CD4-positive, alpha-beta T cell treated with Interleukin-17A for 4 hours (primary cell): ENCODE measurements at places on chromosomes 7 and 10.

- DNase-seq, result no peak
These were observed 85.3 kb downstream of the PIP4K2A start for GRCh38 chr10:22629126-22629525.

DNA sequence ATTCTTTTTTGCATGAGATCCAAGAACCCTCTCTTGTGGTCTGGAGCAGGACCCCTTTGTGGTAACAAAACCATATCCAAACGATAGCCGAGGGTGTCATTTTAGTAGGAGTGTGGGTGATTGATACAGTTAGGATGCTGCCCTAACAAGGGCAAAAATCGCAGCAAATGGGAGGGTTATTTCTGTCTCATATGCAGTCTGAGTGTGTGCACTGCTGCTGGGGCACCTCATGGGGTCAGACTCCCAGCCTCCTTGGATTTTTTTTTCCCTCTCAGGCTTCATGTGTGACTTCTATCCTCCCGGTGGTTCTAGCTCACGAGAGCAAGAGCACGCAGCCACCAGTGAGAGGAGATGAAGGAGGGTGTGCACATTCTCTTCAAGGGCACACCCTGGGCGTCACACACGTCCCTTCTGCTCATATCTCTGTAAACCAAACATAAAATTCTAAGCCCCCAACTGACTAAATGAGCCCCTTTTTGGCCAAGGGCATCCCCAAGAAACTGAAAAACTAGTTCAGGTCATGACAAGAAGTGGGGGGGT lies 28.6 kb upstream of the IL15RA start:
- no peak for DNase-seq

GRCh38 chr10:58743466-58744115 lies 230.9 kb downstream of the BICC1 start:
- DNase-seq, result no peak

GRCh38 chr10:122190176-122190943 lies 80.7 kb upstream of the BTBD16 start:
- no peak for DNase-seq

GRCh38 chr7:36303202-36304098 lies 86.2 kb upstream of the ANLN start:
- no peak for DNase-seq

DNA sequence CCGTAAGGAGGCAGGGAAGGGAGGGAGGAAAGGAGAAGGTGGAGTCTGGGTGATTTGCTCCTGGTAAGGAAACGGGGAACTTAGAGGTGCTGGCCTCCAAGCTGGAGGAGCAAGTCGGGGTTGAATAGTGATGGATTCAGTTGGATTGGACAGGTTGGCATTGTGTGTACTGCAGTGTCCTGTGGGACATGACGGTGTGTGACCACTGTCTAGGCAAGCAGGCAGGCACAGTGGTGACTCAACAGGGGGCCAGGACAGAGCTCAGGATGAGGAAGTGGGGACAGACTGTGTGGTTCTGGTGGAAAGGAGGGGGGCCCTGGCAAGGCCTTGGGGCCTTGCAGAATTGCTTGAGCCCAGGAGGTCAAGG lies 48.8 kb downstream of the COL26A1 start:
- DNase-seq, result no peak

- DNase-seq, result no peak
These were observed 31.5 kb downstream of the ACTA2 start for GRCh38 chr10:88920986-88921593.

- DNase-seq, result no peak
These were observed 168.8 kb upstream of the MKI67 start for GRCh38 chr10:128295003-128295402.

- DNase-seq, result no peak
These were observed 1.9 kb upstream of the HSPA12A start for GRCh38 chr10:116744163-116744753.

GRCh38 chr10:69810675-69811397 lies 9.1 kb downstream of the COL13A1 start:
- no peak for DNase-seq

DNA sequence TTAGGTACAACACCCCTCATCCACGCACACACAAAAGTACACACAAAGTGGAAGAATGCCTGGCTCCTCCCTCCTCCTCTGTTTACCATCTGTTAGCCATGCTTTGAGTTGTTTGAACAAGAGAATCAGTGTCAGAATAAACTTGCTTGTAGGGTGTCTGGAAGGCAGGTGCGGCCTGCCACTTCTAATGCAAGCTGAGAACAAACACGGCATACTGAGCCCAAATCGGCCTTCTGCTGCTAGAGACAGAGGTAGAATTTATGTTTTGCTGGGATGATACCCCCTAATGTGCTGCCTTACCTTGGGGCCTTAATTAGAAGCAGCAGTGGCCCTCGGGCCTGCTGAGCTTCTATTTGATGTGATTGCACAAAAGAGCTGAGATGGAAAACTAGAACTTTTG lies 24.9 kb upstream of the FAM180A start:
- no peak for DNase-seq

GRCh38 chr7:41029072-41029499 lies 673.8 kb downstream of the INHBA start:
- no peak for DNase-seq

- no peak for DNase-seq
These were observed 295.2 kb downstream of the CAMK1D start for GRCh38 chr10:12644380-12645144.

DNA sequence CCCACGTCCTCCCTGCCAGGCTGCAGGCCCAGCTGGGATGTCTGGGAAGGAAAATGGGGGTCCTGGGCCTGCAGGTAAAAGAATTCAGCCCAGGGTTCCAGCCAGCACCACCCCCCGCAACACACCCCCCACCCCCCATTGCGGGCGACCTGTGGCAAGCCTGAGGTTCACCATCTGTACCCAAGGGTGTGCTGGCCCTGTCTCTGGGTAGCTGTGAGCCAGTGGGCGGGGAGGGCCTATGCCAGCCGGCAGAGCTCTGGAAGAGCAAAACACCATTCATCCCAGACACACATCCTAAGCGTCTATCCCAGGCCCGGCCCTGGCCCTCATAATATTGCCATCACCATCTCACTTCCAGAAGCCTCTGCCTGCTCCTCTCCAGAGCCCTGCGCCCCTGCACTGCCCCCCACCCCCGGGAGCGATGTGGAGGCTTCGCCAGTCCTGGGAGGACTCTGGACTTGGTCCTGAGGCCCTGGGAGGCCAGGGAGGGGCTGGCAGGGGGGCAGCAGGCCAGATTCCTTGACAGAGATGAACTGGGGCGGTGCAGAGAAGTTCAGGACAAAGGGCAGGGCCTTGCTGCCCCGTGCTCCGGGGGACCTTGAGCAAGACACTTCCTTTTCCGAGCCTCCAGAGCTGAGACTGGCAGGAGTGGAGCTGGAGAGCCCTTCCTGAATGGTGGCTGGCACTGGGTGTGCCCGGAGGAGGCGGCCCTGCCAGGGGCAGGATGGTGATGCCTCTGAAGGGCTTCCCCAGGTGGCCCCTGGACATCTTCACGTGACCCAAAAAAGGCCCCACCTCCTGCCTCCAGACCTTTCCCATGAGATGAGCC lies 8.7 kb upstream of the TTYH3 start:
- DNase-seq, result no peak

- DNase-seq, result no peak
These were observed 146.6 kb upstream of the FRMD4A start for GRCh38 chr10:14477408-14477710.

DNA sequence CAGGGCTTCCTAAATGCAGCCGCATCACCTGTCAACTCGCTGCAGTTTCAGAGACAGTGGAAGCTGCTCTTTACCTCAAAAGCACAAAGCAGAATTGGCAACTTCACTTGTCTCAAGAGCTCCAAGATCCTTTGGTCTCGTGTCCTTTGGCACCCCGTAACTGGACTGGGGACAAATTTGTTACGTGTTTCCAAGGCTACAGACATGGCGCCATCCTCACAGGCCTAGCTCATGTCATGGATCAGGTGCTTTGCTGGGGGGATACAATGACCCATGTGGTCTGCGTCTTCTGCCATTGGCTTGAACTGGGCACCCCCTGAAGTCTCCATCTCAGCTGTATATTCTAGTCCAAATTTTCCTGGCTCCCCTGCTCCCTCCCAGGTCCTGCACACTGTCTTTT lies 48.6 kb downstream of the CHST3 start:
- DNase-seq, result no peak

- no peak for DNase-seq
These were observed 189.5 kb downstream of the JAZF1 start for GRCh38 chr7:27991006-27991528.

- DNase-seq, result no peak
These were observed 614.9 kb upstream of the FZD8 start for GRCh38 chr10:36256948-36257356.

DNA sequence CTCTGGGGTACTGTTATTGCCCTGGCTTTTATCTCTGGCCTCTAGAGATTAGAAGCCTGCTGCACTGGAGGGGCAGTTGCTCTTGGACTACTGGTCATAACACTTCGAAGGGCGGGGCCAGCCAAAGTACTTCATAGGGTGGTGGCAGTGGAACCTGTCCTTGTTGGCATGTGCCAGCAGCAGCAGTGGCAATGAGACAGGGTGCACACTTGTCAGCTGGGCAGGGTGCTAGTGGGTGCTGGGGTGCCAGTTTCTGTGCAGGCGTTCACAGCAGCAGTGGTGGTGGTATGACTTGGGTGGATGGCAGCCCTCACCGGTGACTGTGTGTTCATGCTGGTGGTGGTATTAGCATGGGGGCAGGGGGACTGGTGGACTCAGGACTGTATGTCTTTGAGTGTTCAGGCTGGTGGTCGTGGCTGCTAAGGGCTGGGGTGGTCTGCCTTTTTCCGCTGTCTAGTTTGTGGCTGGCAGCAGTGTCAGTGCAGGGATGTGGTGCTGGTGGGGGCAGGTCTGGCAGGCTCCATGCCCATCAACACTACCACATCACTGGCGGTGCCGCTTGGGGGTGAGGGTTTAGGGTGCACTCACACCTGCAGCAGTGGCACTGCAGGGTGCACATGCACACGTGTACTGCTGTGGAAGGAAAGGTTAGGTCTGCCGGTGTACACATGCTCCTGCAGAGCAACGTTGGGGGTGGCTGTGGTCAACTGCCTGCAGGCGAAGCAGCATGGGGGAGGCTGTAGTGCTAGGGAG lies 176.1 kb upstream of the CDC14C start:
- no peak for DNase-seq

DNA sequence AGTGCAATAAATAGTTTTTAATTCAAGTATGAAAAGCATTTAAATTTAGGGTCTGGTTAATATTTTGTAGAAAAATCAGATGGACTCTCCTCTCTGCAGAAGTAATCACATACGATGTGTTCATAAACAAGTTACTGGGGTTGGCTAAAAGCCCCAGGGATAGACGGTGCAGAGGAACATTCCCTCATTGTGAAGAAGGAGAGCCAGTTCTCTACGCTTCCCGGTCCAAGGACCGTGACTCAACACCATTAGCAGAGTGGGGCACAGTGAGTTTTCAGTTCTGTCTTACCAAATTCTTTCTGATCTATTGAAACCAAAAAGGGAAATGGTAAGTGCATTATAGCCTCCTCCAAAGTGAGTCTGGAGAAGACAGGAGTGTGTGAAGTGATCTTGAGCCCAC lies 327.8 kb downstream of the WDR37 start:
- no peak for DNase-seq

DNA sequence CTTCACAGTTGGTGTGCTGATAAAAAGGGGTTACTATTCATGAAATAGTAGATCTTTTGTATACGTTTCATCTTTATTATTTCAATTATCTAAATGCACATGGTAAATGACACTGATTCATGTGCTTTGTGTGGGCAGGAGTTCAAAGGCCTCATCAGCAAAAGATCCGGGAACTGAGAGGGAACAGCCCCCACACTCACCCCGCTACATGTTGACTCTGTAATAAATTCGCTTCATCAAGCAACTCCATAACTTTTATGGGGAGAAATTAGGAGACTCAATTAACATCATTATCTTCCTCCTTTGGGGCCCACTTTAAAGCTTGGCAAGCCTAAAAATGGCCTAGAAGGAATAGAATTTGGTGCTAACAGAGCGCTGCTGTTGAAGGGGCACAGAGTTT lies 250.7 kb upstream of the BMPER start:
- no peak for DNase-seq

GRCh38 chr7:5203183-5203537 lies 13.1 kb downstream of the WIPI2 start:
- DNase-seq, result no peak

DNA sequence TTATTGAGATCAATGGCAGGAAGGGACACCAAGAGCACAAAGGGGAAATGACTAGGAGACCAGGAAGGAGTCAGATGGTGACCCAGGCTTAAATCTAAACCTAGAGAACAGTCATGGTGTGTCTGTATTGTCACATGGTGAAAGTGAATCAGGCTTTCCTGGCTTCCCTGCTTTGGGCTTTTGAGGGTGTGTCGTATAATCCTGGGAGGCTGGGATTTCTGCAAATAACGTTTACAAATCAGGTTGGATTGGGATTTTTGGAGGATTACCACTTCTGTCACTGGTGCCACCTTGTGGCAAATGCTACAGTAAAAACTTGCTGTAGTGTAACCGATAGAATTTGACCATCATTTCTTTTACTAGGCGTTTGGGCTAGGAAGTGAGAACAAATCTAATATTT lies 502.6 kb downstream of the NRG3 start:
- DNase-seq, result no peak

DNA sequence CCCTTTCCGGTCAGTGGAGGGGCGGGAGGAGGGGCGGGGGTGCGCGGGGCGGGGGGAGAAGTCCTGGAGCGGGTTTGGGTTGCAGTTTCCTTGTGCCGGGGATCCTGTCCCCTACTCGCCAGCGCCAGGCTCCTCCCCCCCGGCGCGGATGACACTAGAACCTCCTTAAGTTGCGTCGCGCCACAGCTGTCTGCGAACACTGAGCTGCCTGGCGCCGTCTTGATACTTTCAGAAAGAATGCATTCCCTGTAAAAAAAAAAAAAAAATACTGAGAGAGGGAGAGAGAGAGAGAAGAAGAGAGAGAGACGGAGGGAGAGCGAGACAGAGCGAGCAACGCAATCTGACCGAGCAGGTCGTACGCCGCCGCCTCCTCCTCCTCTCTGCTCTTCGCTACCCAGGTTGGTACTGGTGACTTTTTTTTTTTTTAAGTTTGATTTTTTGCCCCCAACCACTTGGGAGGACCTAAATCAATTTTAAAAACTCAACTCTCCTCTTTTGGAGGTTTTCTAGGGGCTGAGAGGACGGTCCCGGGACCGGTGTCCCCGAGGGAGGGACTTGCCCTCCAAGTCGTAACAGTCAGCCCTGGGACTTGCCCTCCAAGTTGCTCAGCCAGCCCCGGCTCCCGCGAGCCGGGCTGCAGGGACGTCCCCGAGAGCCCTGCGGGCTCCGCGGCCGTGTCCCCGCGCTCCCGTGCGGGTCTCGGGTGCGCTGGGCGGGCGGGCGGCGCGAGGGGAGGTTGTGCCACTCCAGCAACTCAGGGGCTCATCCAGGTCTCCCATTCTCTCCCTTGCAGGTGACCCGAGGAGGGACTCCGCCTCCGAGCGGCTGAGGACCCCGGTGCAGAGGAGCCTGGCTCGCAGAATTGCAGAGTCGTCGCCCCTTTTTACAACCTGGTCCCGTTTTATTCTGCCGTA lies at the start of gene GATA3:
Gene GATA3, plus strand, starts transcription at position 195 of the 914 bp plus-strand sequence. CDS start 968 bp downstream, outside the sequence.
- DNase-seq, result peak; percentile 89

GRCh38 chr7:143885951-143886350 lies 16.0 kb downstream of the TCAF1 start:
- no peak for DNase-seq
